Glomerular endothelial cell (primary cell): ENCODE measurements at places on chromosomes 1 and 21.

GRCh38 chr21:40845441-40845995 is 1.4 kb downstream of the DSCAM start:
- DNase-seq, result no peak

GRCh38 chr21:24671901-24672300 is 935.4 kb downstream of the MRPL39 start:
- no peak for DNase-seq

DNA sequence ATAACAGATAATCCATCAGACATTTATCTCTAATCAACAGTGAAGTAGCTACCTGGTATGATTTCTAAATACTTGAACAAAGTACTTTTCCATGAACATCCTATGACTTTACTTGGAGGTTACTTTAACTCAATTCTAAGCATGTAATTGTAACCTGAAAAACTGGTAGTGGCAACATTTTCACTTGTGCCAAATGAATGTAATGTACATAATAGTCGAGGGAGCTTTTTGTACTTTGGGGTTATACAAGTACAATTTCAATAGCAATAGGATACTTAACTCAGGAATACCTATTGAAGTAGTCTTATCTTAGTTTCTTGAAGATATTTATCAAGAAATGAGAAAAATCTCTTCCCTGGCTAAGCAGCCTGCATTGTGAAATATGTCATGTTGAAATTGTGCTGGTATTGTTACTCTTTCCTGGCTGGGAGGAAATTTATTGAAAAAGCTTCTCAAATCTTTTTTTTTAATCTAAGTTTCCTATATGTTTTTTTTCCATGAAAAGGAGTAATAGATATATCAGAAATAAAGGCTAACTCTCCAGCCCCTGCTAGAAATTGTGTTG is 33.7 kb upstream of the CACYBP start:
- DNase-seq, result no peak

DNA sequence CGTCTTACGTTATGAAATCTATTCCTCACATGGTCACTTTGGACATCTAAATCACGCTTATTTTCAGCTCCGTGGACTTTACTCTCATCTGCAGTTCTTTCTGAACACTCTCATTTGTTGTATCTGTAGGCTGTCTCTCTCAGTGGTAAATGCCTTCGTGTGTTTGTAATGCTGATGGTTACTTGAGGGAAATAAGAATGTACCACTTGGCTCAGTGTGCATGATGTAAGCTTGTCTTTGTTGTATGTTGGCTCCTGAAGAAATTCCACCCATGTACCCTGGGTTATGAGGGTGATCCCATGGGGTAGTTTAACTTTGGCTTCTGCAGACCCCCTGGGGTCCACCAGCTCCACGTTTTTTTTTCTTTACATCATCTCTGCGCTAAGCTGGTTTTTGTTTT is 378.4 kb downstream of the SETD4 start:
- DNase-seq, result no peak

- DNase-seq, result no peak
Observed at GRCh38 chr1:234331507-234331906, 41.7 kb upstream of the COA6 start.

DNA sequence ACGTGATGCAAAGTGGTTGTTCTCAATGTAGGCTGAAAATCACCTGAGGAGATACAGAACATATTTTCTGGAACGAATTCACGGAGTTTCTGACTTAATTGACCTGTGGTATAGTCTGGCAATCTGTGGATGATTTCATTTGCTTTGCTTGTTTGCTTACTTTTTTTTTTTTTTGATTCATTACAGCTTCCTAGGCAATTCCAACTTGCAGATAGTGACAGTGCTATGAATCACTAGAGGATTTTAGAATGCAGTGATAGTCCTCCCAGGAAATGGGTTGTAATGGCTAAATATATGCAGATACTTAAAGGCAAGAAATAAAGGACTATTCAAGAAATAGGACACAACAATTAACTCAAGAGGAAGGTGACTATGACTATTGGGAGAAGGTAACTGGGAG is 1378.1 kb upstream of the PRMT6 start:
- DNase-seq, result no peak
